ENCODE measurements at places on chromosomes 6 and 20.

GRCh38 chr20:13638162-13638495 lies 603 bp downstream of the TASP1 start:
- peak; percentile 51 for DNase-seq

DNA sequence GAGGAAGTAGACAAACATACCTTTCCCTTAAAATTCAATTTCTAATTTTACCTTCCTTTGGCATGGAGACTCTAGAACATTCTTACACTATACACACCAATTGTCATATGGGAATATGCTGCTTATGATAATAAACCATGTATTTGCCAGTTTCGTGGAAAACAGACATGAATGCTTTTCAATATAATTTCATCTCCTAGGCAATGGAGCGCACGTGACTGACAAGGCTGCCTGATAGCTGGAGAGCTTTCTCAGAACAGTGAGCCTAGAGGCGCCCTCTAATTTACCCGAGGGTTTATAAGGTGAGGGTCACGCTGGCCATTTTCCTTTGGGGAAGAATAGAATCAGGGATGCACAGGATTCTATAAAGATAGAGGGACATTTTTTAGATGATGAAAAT lies 56.5 kb downstream of the PRR18 start:
- no peak for DNase-seq

GRCh38 chr6:87754828-87755227 lies 52.8 kb upstream of the AKIRIN2 start:
- DNase-seq: no peak

GRCh38 chr6:114941078-114941477 lies 598.3 kb upstream of the HS3ST5 start:
- DNase-seq: no peak

- DNase-seq: no peak
Measured at GRCh38 chr6:119594907-119595306, 245.3 kb upstream of the MAN1A1 start.

DNA sequence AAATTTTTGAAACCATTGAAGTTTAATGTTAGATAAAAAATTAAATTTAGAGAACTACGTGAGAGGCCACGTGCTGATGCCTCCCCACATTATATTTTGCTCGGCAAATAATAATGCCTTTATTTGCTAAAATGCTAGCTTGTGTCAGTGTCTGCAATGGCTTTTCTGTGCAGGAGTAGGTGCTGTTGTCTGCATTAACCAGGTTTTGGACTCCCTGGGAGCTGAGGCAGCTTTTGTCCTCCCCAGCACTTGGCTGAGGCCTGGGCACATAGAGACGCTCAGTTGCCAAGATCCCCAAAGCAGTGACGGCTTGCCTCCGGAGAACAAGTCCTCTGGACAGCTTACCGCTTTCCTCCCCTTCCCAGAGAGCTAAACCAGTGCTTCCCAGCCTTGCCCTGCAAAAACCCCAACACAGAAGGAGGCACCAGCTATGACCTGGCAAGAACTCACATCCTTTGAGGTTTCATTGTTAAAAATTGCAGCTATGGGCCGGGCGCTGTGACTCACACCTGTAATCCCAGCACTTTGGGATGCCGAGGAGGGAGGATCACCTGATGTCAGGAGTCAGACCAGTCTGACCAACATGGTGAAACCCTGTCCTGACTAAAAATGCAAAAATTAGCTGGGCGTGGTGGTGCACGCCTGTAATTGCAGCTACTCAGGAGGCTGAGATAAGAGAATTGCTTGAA lies 59.9 kb downstream of the KAT14 start:
- DNase-seq: no peak

DNA sequence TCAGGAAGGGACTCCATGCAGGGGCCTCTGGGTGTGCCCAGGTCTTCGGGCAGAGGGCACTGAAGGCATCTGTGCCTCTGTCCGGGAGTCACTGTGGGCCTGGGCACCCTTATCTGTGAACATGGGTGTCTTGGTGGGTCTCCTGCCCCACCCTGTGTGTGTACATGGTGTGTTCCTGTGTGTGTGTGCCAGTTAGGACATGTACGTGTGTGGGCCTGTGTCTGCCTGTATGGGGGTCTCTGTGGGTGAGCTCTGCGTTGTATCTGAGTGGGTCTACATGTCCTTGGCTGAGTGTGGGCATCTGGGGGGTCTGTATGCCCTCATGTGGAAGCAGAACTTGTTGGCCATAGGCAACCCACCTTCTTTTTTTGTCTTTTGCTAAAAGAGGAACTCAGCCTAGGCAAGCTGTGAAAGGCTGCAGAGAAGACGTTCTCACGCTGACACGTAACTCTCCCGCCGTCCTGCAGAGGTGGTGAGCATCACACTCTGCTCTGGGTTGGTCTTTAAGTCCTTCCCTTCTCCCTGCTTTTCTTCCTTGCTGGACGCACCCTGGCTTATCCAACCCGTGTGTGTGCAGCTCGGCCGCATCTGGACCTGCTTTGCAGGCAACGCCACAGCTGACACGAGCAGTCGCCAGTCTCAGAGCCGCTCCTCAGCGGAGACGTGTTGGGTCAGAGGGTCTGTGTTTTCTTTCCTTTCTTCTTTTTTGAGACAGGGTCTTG lies 532 bp upstream of the NPBWR2 start:
- DNase-seq: no peak

DNA sequence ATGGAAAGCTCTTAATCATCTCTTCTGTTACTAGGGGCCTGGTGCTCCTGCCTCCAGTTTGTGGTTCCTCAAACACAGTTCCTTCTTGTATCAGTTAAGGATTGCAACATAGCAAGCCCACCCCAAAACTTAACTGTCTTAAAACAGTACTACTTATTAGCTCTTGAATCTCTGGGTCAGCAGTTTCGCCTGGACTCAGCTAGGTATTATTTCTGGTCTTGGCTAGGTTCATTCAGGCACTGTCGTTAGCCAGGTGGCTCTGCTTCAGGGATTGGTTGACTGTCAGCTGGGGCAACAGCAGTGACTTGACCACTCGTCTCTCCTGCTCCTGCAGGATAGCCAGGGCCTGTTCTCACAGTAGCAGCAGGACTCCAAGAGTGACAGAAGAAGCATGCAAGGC lies 30.0 kb upstream of the RALY start:
- DNase-seq: no peak

GRCh38 chr6:47076422-47077344 lies 34.6 kb upstream of the ADGRF1 start:
- peak; percentile 54 for DNase-seq

DNA sequence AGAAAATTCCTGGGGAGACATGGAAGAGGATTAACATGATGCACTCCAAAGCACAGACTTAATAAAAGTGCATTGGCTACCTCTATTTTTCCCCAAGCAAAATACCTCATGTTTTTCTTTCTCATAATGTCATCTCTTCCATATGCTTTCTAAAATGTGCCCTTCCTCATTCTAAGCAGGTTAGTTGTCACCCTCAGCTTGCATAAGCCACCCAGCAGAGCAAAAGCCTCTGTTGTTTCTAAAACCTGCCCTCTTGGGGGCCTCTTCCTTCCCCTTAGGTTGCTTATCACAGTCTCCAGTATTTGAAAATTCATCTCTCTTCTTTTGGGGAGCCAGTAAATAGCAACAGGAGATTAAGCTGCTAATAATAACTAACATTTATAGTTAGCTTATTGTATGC lies 183.6 kb upstream of the FLRT3 start:
- no peak for DNase-seq

GRCh38 chr6:19759117-19759880 lies 77.9 kb upstream of the ID4 start:
- no peak for DNase-seq

- DNase-seq: no peak
Measured at GRCh38 chr6:119483908-119484307, 134.3 kb upstream of the MAN1A1 start.

- DNase-seq: no peak
Measured at GRCh38 chr6:43495409-43495941, 14.7 kb downstream of the LRRC73 start.

DNA sequence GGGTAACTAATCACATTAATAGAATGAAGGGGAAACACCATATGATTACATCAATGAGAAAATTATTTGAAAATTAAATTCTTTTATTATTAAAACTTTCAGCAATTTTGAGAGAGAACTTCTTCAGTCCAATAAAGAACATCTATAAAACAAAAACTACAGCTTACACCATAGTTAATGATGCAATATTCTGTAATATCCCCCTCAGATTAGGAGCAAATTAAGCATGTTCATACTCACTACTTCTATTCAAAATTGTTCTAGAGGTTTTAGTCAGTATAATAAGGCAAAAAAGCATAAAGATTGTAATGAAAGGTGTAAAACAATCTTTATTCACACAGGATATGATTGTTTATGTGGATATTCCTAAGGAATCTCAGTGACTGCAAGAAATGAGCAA lies 465.4 kb downstream of the CD109 start:
- no peak for DNase-seq

- DNase-seq: no peak
Measured at GRCh38 chr6:94673251-94673650, 904.1 kb upstream of the MANEA start.

- no peak for DNase-seq
Measured at GRCh38 chr20:32966382-32966781, 37.9 kb downstream of the SUN5 start.

GRCh38 chr6:47135772-47136171 lies 93.6 kb upstream of the ADGRF1 start:
- no peak for DNase-seq

GRCh38 chr6:11989386-11989785 lies 22.7 kb upstream of the HIVEP1 start:
- no peak for DNase-seq

DNA sequence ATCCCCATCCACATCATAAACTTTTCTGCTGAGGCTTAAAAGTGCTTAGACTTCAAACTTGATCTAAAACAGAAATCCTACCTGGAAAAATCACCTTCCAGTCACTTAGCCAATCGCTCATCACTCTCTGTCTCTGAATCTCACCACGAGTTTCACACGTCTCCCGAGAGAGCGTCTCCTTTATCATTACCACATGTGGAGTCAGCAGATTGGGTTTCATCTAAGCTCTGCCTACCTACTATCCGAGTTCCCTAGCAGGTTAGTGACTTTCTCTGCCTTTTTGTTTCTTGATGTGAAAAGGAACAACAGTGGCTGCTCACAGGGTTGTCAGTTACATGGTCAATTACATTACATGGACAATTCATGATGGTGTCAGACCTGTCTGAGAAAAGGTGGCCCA lies 286.2 kb downstream of the ESR1 start:
- no peak for DNase-seq

GRCh38 chr20:49540687-49541435 lies 27.1 kb downstream of the PTGIS start:
- no peak for DNase-seq

- DNase-seq: no peak
Measured at GRCh38 chr6:43508481-43509141, 1.5 kb downstream of the LRRC73 start.

- DNase-seq: no peak
Measured at GRCh38 chr20:40880063-40880728, 148.4 kb upstream of the TOP1 start.

DNA sequence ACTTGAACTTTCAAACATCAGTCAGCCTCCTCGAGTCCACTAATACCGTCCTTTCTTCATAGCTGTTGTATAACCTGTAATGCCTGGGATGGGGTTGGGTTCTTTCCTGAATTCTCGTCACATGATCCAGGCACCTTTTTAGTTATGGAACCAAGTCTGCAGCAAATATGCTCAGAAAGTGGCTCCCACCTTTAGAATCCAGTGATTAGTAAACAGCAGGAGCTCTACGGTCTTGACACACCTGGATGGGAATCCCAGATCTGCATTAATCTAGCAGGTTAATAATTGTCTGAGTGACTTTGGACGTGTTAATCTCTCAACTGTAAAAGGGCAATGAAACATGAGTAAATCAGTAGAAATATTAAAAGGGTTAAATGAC lies 729 bp upstream of the ZHX3 start:
- DNase-seq: no peak

- no peak for DNase-seq
Measured at GRCh38 chr20:6802227-6802626, 34.7 kb downstream of the BMP2 start.

DNA sequence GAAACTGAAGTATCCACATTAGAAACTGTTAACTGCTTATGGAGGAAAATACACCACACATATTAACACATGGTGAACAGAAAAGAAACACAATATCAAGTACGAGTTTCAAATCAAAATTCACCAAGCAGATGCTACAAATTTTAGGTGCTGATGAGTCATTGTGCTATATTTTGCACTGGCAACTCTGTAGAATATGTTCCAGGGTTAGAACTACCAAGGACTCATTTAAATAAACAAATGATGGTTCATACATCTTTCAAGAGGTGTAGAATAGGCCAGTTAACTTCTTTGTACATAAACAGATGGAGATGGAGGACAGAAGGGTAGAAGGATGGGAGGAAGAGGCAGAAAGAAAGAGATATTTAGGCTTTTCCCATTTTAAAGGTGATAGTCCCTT lies 184.9 kb downstream of the ARHGAP18 start:
- DNase-seq: no peak

GRCh38 chr20:17673084-17673483 lies 9.0 kb downstream of the RRBP1 start:
- no peak for DNase-seq

DNA sequence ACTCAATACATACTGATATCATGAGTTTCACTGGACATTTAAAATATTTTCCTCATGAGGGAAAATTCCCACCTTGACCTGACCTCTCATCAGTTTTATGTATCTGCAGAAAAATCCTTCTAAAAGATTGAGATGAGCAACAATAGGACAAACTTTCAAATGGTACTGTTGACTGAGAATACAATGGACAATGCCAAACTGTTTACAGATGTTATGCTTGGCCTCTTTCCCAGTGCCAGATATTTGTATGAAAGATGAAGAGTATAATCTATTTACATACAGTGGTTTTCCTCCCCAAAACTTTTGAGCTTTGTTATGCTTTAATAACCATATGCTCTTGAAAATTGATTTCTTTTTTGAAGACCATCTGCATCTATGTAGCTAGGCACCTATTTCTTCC lies 245.1 kb upstream of the RSPO3 start:
- no peak for DNase-seq

DNA sequence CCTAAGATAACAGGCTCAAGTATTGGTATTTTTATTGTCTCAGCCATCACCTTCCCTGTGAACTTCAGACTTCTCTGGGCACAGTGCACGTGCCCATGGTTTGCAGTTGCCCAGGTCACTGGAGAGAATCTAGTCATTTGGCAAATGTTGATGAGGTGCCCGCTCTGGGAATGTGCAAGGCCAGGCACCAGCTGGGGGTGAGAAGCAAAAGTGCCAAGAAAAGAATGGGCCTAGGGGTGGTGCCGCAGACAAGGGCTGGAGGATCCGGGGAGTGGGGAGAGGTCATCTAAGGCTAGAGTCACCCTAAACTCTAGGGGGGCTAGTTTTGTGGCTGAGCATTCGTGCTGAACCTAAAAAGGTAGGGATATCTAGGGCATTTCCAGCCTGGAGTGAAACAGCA lies 57.0 kb upstream of the VSTM2L start:
- no peak for DNase-seq

GRCh38 chr6:37323580-37323979 lies 30.2 kb upstream of the RNF8 start:
- no peak for DNase-seq

DNA sequence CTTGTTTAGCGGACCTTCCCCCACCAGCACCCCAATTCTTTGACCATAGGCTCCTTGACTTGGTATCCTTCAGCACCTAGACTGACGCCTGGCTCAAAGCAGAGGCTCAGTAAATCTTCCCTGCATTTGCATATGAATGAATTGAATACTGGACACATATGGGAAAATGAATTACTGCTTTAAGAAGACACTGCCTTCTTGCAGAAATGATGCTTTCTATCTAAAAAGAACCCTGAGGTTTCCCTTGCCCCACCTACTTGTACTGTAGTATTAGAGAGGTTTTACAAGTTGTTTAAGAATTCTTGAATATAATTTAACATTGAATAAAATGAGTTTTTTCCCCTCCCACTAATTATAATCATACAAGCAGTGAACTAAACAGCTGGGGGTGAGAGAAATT lies 190.7 kb downstream of the SAMD5 start:
- DNase-seq: no peak

Data from renal pelvis (tissue), 12 donors.